Islet precursor cell (in vitro differentiated cells): ENCODE measurements at places on chromosomes 2 and 18.
A peak's percentile ranks its signal among the peaks of the same experiment; 100 is the strongest.

- peak; percentile 74 for DNase-seq
Observed at GRCh38 chr2:74851191-74851566, 17.3 kb downstream of the HK2 start.

DNA sequence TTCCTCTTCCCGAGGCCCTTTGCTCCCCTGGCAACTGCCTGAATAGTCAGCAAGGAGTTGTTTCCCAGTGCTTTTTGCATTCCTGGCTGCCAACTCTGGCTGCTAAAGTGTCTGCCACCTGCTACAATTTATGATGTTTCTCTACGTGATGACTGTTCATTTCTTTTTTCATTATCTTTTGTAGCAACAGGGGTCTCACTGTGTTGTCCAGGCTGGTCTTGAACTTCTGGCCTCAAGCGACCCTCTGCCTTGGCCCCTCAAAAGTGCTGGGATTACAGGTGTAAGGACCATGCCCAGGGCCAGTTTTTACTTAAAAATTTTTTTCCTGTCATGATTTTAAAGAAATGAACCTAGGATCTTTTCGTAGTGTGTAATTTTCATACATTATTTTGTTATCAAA, 11.3 kb downstream of the EHBP1 start:
- no peak for DNase-seq

GRCh38 chr2:60567096-60567495, 13.6 kb upstream of the BCL11A start:
- DNase-seq = no peak

GRCh38 chr2:208250388-208250787, 4.5 kb downstream of the IDH1 start:
- DNase-seq = no peak

- DNase-seq = no peak
Observed at GRCh38 chr2:109168716-109169115, 39.7 kb downstream of the SH3RF3 start.

- no peak for DNase-seq
Observed at GRCh38 chr2:5696404-5696944, 4.3 kb downstream of the SOX11 start.

DNA sequence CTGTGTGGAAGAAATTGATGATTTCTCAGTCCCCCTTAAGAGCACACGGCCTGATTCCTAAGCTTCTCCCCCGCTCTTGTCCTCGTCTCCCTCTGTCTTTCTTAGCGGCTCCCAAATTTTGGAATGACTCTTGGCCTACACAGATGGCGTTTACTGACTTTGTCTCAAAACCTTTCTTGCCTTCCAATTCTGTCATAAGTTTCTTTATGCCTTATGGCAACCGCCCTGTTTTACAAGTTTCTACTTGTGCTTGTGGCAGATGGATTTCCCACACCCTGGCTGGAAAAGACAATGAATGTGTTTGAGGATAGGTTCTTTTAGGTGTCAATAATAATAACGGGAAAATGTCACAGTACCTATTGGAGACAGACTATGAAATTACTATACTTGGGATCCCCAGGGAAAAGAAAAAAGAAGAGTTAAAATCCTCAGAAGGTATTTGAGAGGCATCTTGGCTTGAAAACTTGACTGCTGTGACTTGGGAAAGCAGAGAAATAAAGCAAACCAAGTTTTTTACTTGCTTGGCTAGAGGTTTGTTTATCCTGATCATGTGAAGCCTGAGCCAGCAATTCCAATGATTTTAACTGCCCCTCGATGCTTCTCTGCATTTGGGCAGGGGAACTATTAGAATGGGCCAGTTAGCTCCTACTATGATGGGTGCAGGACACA, 276.4 kb downstream of the HRH4 start:
- no peak for DNase-seq

GRCh38 chr18:35241448-35241804, 592 bp downstream of the ZNF397 start:
- no peak for DNase-seq

- DNase-seq = peak; percentile 30
Observed at GRCh38 chr2:70712916-70713315, 55.1 kb downstream of the ADD2 start.

DNA sequence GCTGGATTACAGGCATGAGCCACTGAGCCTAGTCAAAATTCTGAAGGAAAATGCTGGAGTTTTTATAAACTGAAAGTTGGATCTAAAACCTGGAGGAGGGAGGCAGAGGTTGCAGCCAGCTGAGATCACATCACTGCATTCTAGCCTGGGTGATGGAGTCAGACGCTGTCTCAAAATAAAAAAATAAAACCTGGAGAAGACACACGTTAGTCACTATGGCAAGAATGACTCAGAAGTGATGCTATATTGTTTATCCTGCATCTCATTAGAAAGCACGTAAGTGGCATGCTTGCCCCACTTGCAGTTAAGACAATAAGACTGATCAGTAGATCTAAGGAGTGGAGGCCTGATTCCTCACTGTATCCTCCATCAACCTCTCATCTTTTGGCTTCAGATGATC, 106.6 kb upstream of the STON1 start:
- DNase-seq = no peak

DNA sequence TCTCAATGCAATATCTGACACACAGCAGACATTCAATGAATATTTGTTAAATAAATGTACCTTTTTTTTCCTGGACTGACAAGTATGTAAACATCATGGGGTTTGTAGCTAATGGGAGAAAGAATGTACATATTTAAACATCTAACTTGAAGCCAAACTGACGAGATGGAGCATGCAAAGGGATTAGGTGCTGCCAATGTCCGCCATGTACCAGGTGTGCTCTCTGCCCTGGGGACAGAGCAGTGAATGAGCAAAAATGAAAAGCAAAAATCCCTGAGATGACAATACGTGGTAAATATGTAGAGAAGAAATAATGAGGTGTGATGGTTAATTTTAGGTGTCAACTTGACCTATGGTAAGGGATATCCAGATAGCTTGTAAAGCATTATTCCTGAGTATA, 247.4 kb upstream of the CELF4 start:
- no peak for DNase-seq

- no peak for DNase-seq
Observed at GRCh38 chr2:16553226-16553625, 112.4 kb downstream of the CYRIA start.

DNA sequence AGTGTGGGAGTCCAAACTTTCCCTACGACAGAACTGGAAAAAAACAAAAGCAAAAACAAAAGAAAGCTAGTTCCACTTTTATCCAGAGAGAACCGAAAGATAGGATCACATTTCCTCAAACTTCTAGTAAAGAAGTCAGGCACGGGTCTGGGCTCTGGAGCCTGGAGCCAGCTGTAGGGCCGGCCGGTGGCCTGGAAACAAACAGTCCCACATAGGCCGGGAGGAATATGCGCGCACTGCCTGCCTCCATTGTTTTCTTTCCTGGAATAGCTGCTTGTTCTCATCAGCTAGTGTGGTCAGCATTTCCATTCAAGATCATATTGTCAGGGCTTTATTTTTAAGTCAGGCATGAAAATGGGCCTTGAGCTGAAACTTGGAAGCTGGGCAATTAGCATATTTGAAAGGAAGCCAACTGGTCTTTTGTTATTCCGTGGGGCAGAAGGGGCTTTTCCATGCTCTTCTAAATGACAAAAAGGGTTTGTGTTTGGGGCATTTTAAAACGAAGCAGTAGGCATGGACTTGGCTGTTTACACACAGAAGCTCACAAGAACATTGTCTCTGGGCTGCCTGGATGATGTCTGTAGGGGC, 58.7 kb upstream of the RFX8 start:
- DNase-seq = no peak

- no peak for DNase-seq
Observed at GRCh38 chr18:8328126-8328525, 281.1 kb upstream of the RAB12 start.

- no peak for DNase-seq
Observed at GRCh38 chr2:162243715-162244114, 470 bp upstream of the FAP start.

GRCh38 chr2:60064687-60065389, 488.6 kb downstream of the BCL11A start:
- DNase-seq = peak; percentile 87

GRCh38 chr2:48312126-48312525, 217.8 kb upstream of the STON1 start:
- DNase-seq = no peak

DNA sequence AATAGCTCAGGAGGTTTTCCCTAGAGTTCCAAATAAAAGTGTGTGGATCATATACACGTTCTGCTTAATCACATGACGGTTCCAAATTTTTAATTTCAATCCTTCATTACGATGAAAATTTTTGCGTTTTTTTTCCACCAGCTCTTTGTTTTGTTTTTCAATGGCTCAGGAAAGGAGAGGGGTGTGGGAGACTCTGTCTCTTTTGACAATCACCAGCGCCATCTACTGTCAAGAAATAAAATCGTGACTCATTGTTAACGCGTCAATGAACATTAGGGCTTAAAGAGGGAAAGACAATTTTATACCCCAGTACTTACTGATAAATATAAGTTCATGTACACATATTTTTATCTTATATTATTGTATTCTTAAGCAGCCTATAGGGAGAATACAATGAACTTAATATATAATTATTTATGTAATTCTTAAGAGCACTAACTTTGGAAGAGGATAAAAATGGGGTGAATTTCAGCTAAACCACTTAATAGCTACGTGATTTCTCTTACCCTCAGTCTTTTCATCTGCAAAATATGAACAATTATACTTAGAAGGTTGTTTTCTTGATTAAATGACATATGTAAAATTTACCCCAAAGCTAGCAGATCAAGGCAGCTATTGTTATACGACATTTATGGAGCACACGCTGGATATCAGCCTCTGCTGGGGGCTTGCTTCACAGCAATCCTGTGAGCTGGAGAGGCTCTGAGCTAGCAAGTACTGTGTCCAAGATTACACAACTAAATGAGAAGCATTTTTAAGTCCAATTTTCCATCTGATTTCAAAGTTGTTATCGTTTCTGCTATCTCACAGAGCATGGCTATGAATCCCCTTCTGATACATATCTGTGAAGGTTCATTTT, 47.4 kb upstream of the RMDN2 start:
- no peak for DNase-seq

- DNase-seq = peak; percentile 26
Observed at GRCh38 chr2:202140522-202141252, 67.6 kb downstream of the KIAA2012 start.

- no peak for DNase-seq
Observed at GRCh38 chr2:58137221-58137620, 90.6 kb downstream of the VRK2 start.

GRCh38 chr2:173355866-173356508, 1.3 kb downstream of the CDCA7 start:
- DNase-seq = no peak

DNA sequence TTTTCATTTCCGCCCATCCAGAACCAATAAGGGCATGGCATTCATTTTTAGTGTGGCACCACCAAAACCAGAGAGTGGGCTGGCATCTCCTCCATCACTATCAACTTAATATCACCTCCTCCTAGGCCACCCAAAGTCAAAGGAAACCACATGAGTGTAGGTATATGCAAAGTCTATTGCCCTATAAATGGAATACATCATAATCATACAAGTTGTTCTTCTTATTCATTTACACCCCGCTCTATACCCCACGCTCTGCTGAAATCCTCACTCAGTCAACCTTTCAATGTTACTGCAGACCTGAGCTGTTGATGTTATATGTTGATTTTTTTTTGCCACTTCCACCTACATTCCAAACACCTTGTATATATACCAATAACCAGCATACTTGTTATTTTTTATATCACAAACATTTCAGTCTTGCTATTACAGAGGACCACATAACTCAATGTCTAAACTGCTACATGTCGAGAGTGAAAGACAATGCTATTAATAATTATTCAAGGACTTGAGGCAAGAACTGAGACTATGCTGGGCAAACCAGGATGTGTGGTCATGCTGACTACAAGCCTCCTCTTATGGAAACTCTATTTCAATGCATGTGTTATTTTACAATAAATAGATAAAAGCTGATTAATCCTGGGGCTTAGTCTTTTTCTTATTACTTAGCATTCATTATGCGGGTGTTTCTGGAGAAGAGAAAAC, 466.5 kb upstream of the ID2 start:
- no peak for DNase-seq

GRCh38 chr18:8229787-8230186, 379.4 kb upstream of the RAB12 start:
- DNase-seq = no peak

- no peak for DNase-seq
Observed at GRCh38 chr2:216516730-216517350, 18.2 kb downstream of the RPL37A start.

DNA sequence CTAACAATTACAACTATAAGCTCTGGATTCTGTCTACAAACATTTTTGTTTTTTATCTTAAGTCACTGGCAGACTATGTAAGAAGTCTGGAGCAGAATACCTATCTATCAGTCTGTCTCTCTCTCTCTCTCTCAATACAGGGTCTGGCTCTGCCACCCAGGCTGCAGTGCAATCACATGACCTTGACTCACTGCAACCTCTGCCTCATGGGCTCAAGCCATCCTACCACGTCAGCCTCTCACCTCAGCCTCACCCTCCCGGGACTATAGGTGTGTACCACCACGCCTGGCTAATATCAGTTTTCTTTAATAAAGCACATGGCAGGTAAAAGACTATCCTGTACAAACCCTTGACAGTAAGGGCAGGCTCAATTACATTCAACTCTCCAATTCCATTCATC, 96.9 kb downstream of the OSBPL1A start:
- DNase-seq = peak; percentile 74

DNA sequence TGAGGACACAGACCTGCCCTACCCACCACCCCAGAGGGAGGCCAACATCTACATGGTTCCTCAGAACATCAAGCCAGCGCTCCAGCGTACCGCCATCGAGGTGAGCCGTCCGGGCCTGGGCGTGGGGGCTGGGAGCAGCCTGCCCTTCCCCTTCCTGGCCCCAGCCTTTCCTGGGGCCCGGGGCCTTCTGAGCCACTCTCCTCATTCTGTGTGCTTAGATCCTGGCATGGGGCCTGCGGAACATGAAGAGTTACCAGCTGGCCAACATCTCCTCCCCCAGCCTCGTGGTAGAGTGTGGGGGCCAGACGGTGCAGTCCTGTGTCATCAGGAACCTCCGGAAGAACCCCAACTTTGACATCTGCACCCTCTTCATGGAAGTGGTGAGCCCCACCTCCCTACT, 157.9 kb downstream of the DYSF start:
- no peak for DNase-seq

DNA sequence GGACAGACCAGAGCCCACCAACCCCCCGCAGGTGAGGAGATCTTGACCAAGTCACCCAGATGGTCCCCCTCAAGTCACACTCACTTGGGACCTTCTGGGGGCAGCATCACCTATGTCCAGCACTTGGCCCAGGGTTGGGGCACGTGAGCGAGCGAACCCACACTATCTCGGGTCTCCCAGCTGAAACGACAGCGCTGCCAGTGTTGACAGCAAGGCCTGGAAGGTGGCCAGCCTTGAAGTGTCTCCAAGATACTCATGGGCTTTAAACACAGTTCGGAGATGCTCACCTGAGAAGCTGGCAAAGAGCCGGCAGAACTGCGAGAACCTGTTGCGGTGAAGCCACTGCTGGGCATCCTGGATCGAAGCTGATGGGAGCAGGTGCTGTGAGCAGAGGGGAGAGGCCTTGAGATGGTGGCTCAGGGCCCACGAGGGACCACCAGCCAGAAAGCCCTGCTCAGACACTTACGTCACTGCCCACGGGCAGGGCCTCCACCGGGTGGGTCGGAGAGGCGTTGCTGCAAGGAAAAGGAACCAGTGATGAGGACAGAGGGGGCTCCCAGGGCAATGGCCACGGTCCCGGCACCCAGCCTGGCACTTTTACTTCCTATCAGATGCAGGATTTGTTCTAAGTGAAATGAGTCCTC, 47.5 kb downstream of the TFCP2L1 start:
- no peak for DNase-seq
